ENCODE measurements at places on chromosomes 6 and 20.

- DNase-seq, result peak; percentile 94
Measured at GRCh38 chr20:48921168-48921882, at the start of gene ARFGEF2. ARFGEF2 (plus strand) TSS chr20:48921711; CDS start chr20:48921890, 179 bp downstream.

GRCh38 chr6:135910790-135911618 is 59.5 kb downstream of the PDE7B start:
- no peak for DNase-seq

DNA sequence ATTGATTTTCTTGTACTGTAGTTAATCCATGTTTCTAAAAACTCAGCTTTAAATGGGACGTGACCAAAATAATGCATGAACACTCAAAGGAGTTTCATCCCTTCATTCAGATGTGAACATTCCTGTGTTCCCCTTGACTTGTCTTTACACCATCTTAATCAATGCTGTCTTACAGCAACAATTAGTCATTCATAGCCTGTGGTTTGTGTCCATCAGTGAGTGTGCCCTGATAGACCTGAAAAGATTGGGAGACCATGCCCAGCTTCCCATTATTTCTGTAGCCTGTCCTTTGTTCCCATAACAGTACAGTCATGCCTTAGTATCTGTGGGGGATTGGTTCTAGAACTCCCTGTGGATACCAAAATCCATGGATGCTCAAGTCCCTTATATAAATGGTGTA is 23.9 kb downstream of the NT5E start:
- no peak for DNase-seq

- DNase-seq, result peak; percentile 15
Measured at GRCh38 chr6:122365775-122366403, 33.6 kb upstream of the HSF2 start.

DNA sequence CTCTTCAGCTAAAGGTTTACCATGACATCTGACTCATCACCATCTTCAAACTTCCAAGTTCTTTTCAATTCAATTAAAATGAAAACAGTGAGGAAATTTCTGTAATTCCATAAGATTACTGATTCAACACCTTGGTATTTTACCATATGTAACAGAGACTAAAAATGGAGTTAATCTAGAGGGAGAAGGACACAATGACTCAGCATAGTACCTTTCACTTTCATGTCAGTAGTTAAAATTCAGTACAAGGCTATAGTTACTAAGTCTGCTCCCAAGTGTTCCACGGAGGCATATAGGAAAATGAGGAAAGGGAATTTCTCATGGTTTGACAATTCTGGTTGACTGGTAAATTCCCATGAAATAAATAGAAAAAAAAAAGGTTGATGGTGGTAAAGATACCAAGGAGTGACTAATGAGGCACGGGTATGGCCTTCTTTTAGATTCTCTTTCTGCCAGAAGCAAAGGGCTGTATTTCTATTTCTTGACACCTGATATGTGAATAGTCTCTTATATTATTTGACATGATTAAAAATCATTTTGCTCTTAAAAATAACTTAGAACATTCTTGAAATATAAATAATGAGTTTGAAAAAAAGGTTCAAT is 526.7 kb upstream of the ADGRB3 start:
- DNase-seq, result no peak

DNA sequence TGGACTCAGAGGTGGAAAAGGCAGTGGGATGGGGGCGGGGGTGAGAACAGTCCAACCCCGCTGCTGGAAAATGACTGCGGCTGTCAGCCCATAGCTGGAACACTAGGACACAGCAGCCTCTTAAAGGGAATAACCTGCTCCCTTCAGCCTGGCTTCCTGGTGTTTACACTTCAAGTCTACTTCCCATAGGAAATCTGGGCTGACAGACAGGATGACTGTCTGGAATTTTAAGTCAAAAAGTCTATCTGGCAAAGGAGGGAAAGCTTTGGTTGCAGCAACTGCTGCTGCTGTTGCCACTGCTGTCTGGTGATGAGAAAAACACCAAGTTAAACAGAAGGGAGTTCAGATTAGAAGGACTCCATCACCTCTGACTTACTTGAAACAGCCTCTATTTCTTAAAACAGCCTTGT is 44.9 kb downstream of the TNFRSF21 start:
- no peak for DNase-seq

DNA sequence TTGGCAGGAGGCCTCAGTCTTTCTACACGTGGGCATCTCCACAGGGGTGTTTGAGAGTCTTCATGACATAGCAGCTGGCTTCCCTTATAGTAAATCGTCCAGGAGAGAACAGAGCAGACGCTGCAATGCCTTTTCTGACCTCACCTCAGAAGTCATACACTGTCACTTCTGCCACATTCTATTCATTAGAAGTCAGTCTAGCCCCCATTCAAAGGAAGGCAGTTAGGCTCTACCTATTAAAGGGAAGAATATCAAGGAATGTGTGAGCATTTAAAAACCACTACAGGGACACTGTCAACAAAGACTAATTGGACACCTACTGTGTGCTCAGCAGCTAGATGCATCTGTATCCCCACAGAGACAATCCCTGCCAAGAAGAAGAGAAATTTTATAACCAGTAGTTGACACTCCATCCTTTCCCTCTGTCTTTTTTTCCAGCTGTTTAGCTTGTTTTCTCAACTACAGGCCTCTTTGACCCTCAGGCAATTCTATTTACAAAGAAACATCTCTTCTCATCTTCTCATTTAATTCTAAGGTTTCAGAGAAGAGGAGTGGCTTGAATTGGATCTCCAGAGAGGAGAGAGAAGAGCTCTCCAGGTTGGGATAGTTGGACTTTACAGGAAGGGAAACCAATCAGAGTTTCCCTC is 18.6 kb downstream of the ARMC12 start:
- no peak for DNase-seq
